Stimulated activated naive CD4-positive, alpha-beta T cell (primary cell): ENCODE measurements at places on chromosomes 2 and 18.

DNA sequence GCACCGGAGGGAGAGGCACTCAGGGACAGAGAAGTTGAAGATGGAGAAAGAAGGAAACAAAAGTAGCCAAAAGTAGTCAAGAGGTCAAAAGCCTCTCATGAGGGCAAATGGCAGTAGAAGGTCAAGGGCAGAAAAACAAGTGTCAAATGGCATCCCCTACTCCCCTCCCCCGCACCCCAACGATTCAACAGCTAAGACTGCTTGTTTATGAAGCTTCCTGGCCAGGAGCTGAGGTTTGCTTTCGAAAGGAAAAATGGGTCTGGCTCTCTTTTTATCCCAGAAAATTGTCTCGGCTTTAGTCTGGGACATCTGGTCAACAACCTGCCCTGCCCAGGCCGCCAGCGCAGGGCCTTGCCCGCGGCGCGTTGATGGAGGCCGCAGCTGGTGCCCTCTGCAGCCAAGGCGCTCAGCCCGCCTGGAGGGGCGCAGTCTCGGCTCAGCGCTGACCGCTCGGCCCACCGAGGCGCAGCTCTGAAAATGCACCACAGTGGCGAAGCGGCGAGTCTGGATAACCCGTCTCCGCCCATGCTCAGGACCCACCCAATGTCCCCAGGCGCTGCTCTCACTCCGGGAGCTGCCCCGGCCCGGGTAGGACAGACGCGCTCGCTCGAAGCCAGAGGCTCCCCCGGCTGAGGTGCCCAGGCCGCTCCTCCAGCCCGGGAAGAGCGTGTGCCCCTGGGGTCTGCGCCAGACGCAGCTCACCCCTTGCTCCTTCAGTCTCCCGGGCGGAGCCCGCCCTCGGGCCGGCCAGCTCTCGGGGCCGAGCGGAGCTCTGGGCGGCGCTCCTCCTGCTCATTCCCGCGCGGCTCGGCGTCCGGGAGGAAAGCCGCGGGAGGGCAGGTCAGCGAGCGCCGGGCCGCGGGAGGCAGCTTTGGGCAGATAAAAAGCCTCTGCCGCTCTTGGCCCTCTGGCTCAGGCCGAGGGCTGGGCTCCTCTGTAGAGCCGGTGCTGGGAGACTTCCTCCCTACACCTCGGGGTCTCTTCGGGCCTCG, 1.8 kb upstream of the TBR1 start:
- DNase-seq: no peak

DNA sequence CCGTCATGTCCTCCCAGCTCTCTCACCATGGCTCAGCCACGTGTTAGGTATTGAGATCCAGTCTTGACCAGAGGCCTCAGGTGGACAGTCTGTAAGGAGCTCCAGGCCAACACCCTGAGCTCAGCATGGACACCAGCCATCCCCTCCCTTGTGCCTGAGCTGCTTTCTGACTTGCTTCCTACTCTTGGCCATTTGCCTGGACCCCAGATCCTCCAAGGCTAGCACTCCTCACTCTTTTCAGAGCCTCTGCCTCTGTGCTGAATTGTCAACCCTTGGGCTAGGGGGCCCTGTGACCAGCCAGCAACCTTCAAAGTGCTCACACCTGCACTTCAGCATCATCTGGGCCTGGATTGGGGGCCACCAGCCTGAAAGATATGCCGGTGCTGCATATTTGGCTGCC, 46.6 kb downstream of the PAX8 start:
- DNase-seq: no peak

DNA sequence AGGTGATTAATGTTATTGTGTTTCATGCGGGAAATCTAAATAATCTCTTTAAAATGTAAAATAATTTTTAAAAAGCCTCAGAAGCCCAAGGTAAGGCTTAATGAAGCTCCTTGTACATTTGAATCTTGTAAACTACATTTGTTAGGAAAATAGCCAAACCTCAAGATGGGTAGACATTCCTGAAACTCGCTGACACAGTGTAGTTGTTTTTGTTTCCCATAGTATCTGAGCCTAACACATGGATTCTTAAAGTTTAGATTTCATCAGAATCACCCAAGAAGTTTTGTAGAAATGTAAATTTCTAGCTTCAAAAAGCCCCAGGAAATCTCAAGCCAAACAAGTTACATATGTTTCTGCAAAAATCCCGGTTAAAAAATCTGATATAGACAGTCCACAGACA, 1221.1 kb upstream of the ACVR2A start:
- no peak for DNase-seq

DNA sequence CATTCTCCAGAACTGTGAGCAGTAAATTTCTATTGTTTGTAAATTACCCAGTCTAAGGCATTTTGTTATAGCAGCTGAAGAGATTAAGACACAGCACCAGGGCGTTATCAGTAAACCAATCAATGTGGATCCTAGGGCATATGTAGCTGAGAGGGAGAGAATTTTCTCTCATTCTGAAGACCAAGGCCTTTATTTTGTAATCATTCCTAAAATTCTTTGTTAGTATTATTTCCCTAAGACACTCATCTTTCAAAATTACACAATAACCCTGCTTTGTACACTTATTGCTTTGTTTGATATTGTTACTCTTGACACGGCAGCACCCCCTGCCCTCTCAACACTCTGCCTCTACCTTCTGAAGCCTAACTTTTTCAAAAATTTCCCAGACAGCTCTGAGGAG, 419.1 kb downstream of the SLC4A3 start:
- DNase-seq: no peak

DNA sequence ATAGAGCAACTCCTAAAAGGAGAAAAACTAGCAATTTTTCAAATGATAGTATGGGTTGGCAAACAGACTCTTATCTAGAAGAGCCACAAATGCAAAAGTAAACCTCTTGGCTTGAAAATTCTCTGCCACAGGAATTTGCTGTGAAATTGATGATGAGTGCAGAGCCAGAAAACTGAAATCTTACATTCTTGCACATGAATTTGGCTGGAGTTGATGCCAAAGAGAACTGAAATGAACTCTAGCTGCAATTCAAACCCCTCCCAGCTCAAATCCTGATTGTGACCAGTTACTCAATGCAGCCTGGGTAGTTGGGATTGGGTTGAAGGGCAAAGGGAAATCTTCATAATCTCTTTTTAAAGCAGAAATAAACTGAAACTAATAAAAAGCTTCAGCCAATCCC, 266.6 kb downstream of the PDE11A start:
- no peak for DNase-seq

- no peak for DNase-seq
Measured at GRCh38 chr2:17195016-17195415, 323.2 kb downstream of the RAD51AP2 start.

DNA sequence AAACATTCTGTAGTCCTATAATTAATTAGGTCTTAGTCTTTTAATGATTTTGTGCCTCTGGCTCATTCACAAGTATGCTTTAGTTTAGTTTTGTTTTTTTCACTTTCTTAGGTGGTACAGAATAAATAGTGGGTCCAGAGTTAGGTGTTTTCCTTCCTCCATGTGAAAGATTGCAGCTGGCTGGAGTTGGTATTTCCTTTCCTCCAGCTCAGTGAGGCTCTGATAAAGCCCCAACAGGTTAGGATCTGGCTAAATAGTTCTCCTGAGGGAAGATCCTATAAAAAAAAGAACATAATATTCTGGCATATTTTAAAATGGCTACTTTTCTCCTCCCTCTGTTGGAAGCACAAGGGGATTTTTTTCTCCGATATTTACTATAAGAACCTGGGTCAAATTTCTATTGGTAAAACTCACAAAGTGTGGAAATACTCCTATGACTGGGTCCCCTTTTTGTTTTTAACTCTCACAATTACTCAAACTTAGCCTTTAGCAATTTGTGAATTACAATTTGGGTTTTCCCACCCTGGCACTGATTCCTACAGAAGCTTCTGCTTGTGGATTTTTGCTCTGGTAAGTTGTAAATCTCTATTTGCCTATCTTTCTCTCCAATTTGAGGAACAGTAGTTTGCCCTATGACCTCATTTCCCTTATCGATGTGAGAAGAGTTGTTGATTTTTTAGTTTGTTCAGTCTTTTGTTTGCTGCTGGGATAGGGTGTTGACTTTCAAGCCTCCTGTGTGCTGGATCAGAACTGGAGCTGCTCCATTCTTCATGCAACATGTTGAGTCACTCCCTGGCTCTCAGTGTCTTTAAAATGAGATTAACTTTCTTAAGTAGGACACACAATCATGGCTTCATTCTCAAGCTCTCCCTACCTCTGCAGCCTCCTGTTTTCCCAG, 500.9 kb downstream of the RNF144A start:
- DNase-seq: no peak

DNA sequence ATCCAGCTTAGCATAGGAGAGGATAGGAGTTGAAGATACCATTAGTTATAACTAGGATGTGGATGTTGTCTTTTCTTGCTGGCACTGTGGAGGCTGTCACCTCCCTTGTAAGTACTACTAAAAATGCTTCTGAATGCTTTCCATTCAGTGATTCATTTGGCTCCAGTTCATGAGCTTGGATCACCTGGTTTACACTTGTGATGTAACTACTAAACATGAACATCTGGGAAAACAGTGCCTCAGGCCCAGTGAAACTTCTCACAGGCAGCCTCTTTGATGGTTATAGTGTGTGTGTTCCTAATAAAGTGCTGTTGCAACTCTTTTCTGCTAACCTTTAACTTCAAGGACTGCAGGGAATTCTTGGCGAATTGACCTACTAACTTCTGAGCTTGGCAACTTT, 13.0 kb upstream of the SLC9A2 start:
- DNase-seq: no peak

DNA sequence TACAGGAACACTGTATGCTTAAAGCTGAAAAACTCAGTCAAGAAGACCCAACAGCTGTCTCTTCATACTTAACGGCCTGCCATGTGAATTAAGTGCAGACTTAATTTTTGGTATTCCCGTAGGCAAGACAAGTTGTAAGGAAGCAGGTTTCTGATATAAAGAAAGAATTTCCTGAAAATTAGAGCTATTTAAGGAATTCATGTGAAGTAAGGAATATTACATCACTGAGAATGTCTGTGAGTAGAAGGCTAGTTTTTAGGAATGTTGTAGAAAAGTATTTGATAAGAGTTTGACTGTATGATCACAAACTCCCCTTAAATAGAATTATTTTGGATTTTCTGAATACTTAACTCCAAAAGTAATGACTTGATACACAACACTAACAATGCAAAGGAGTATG, 51.0 kb downstream of the WDR33 start:
- no peak for DNase-seq

DNA sequence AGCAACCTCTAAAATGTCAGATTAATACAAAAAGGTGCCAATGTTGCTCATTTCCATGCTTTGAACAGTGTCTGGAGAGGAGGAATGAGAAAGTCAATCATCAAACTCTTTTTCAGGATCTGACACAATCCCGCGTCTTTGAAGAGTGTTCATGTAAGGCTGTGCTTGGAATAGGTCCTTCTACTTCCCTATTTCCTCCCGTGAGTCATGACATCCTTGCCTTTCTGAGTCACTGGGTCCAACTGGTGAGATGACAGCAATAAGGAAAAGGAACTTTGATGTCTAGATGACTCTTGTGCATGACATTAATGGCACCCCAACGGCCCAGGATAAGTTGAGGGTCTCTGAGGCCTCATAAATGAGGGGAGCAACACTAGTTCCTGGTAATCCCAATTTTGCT, 109.0 kb upstream of the CELF4 start:
- no peak for DNase-seq

DNA sequence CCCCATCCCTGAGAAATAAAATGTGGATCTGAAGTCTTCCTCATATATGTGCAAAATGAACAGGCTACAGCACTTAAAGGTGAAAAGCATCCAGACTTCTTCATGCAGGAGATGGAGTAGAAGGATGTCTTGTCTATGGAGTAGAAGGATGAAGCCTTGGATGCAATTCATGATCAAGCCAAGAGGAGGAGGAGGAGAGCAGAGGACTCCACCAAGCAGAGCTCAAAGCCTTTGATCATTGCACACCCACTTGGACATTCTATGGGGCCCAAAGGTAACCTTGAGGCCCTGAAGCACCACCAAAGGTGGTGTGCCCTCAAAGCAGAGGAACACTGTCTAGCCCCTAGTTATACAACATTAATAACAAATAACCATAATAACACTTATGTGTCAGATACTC, 17.3 kb downstream of the ACMSD start:
- DNase-seq: no peak

DNA sequence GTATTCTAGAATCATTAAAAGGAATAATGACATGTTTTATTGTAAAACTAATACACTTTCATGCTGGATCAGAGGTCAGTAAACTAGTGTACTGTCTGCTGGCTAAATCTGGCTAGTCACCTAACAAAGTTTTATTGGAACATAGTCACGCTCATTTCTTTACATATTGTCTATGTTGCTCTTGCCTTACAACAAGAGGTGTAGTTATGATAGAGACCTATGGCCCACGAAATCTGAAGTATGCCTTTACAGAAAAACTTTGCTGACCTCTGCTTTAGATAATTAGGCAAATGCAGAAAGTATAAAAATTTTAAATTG, 29.9 kb upstream of the SCYGR2 start:
- DNase-seq: no peak

GRCh38 chr2:52017646-52018235, 985.8 kb upstream of the NRXN1 start:
- DNase-seq: no peak

- no peak for DNase-seq
Measured at GRCh38 chr2:212088353-212088752, 450.2 kb downstream of the ERBB4 start.

DNA sequence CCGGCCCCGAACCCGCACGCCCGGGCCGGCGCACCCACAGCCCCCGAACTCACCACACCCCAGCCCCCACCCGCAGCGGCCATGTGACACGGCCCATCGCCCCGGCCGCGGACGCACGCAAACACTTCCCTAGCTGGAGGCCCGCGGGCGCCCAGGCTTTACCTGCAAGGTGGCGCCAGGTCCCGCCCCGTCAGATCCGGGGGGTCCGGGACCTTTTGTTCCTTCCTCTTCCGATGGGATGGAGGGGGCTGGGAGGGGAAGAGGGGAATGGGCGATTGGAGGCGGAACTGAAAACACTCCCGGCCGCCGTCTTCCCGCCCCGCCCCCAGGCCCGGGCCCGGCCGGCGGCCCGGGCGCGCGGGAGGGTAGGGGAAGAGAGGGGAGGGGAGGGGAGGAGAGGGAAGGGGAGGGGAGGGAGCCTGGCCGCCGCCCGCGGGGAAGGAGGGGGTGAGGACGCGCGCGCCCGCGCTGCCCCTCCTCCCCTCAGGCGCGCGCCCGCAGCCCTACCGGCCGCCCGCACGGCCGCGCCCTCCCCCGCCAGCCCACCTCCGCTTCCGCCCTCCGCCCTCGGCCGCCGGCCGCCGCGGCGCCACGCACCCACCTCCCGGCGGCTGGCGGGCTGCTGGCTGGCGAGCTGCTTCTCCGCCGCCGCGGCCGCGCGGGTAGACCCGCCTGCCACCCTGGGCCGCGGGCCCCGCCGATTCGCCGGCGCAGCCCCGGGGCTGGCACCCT, at the start of gene SMAD2:
SMAD2 (minus strand) TSS at position 461 of the 732 bp plus-strand sequence. CDS start 33,903 bp downstream, outside the sequence.
- peak; percentile 80 for DNase-seq

GRCh38 chr2:203714112-203714511, 7.7 kb downstream of the CD28 start:
- DNase-seq: no peak

DNA sequence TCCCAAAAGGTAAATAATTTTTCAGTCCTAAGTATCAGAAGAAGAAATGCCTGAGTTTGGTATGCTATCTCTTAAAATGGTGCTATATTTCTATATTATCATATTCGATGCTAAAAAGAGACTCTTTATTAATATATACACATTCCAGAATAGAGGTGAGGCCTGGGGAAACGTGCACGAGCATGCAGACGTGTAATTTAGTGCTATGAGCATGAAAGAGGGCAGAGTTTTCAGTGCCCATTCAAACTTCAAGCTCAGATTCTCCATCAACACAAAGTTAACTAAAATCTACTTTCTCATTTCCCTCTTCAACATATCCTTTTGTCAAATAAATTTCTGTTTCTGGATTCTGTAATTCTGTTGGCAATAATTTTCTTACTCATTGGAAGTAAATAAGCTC, 5.7 kb upstream of the COBLL1 start:
- DNase-seq: no peak

- DNase-seq: no peak
Measured at GRCh38 chr2:10405448-10405847, 42.7 kb downstream of the ODC1 start.
